ENCODE measurements at places on chromosomes 6 and 20.

- DNase-seq = no peak
Observed at GRCh38 chr20:5920581-5920980, 29.8 kb downstream of the TRMT6 start.

DNA sequence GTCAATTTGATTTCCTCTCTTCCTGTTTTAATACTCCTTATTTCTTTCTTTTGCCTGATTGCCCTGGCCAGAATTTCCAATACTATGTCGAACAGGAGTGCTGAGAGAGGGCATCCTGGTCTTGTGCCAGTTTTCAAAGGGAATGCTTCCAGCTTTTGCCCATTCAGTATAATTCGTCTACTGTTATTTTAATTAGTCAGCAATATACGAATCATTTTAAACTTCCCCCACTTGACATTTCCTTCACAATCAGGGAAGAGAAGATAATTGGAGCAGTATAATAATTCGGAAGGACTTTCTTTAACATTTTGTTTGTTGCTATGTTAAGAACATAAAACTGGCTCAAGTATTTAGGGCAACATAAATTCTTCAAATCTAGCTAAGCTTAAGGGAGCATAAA, 860.3 kb upstream of the SLC35B3 start:
- no peak for DNase-seq

- DNase-seq = no peak
Observed at GRCh38 chr20:19840111-19840710, 82.2 kb downstream of the RIN2 start.

DNA sequence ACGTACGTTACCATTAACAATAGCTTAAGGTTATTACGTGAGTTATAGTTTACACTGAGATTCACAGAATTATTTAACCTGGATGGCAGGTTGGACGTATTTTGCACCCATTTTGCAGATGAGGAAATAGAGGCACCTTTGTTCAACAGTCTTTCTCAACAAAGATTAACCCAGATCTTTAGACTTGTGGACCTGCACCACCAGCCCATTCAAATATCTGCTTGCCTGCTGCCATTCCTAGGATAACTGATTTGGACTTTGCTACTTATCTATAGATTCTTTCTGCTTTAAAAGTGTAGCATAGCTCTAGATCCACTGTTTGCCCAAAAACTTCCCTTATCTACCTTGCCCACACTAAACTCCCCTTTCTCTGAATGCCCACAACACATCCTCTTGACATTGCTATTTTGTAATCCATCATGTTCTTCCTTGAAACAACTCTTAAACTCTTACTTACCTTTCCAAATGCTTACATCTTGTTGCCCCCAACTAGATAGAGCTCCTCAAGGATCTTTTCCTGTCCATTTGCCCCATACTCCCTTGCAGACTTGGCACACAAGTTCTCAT, 56.4 kb upstream of the TNFAIP3 start:
- DNase-seq = no peak

- DNase-seq = no peak
Observed at GRCh38 chr20:56582542-56582941, 46.6 kb upstream of the TFAP2C start.

GRCh38 chr20:20780127-20780824, 67.8 kb upstream of the RALGAPA2 start:
- DNase-seq = no peak

- no peak for DNase-seq
Observed at GRCh38 chr6:105932440-105932839, 153.7 kb upstream of the PRDM1 start.

DNA sequence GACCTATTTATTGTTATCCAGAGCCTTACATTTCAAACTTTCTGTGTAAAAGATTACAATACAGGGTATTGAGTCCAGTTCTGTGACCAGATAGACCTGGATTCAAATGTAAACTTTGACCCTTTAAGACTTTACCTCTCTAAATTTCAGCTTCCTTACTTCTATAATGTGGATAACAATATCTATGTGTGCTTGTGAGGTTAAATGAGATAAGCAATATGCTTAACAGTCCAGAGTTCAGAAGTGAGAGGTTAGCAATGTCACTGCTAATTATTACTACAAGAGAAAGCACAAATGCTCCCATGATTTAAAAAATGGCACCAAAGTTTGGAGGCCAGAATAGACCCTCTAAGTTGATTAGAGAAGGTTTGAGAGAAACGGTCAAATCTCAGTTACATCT, 27.5 kb downstream of the EPB41L2 start:
- DNase-seq = no peak

DNA sequence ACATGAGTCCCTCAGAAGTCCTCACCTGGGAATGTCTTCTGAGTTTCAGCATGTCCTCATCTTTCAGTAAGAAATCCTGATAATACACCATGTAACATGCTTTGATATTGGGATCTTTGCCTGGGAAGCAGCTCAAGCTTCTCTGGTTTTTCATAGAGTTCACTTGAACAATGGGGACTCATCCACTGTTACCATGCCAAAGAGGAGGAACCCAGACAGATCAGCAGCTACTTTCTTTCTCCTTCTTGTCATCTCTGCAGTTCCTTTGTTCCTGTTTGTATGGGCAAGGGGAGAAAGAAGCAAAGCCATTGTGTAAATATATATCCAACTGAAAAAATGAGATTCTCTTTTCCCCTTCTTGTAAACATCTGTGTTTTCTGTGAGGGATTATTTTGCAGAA, 450.6 kb upstream of the HS3ST5 start:
- DNase-seq = no peak

- DNase-seq = no peak
Observed at GRCh38 chr20:20251836-20252235, 116.1 kb upstream of the INSM1 start.

DNA sequence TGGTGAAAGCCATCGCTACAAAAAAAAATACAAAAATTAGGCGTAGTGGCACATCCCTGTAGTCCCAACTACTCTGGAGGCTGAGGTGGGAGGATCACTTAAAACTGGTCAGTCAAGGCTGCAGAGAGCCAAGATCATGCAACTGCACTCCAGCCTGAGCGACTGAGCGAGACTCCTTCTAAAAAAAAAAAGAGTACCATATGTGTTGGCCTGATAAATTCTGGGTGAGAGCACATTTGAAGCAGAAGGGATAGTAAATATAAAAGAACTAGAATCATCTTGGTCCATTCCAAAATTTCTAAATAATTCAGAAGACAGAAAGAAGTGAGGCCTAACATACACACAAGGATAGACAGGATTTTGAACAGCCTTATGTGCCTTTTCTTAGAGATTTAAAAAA, 2.2 kb downstream of the IBTK start:
- no peak for DNase-seq

DNA sequence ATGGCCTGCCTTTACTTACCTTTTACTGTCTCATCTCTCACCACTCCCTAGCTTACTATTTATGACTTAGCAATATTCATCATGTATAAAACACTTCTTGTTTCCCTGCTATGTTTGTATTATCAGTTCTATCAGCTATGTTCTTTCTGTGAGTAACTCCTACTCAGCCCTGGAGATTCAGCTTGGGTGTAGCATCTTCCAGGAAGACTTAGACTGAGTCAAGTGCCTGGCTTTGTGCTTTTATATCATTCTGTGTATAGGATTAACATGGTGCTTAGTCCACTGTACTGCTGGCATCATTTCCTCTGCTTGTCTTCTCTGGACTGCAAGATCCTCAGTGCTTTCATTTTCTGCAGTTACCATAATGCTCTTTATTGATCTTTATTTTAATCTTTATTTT, 257.8 kb downstream of the BTBD3 start:
- no peak for DNase-seq

DNA sequence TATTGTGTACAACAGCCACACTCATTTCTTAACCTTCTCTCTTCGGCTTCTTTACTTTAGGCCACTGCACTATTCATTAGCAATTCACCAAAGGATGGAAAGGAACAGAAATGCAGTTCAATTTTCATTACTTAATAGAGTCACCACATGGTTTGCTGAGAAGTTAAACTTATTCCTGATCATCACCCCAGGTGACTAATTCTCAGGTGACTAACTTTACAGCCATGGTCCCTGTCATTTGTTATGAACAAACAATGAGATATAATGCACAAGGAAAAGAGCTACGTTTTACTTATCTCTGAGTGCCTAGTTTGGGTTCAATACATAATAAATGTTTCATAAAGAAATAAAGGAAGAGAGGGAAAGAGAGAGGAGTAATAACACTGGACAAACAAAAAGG, 45.8 kb upstream of the DST start:
- no peak for DNase-seq

GRCh38 chr6:82589509-82590206, 226.0 kb downstream of the TPBG start:
- no peak for DNase-seq

DNA sequence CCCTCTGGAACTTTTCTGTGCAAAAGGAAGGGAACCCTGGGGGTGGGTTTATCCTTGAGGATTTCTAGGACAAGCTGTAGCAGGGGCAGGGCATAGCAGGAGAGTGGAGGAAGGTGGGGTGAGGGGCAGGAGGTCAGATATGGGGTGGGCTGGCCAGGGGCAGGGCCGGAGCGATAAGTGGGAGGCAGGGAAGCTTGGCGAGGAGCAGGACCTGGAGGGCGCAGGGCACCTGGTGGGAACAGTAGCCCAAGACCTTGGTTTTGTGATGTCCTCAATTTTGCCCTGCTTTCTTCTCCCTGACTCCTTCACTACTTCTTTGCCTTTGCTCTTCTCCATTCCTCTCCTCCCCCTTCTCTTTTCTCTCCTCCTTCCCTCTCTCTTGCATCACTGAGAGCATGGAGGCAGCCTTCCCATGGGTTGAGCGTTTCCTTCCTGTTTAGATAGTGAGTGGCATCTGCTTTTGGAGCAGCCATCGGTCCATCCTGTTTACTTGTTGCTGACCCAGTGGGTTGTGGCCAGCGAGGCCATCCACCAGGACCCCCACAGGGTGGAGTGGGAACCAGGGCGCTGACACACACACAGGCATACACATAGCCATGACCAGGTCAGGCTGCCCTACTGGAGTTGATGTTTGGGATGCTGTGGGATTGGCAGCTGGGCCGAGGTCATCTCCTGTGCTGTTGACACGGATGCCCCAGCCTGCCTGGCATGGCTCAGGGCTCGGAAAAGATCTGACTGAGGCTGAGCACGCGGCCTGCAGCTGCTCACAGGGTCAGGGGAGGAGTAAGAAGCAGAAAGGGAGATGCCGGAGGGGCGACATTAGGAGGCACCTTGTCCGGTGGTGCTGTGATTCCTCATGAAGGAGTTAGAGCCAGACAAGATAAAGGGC, 121.0 kb upstream of the RNF24 start:
- no peak for DNase-seq

- DNase-seq = peak; percentile 46
Observed at GRCh38 chr6:89928604-89929003, 34.3 kb downstream of the GJA10 start.

GRCh38 chr6:14544666-14545065, 427.1 kb downstream of the CD83 start:
- DNase-seq = no peak

DNA sequence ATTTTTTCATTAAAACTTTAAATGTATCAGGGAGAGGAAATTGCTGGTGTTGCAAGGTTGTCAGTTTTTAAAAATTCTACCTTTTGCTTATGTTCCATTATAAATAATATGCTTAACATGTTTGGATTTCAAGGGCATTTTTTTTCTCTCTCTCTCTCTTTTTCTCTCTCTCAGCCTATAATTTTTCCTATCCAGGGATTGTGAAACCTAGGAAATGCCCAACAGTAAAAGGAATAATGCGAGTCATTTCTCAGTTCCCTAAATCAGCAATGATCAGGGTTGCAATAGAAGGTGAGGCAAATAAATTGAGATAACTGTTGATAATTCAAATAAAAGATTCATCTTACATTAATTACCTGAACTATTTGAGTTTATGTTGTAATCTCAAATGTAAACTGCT, 53.2 kb upstream of the IFNGR1 start:
- DNase-seq = no peak

GRCh38 chr20:3753098-3753497, 14.5 kb downstream of the ADISSP start:
- DNase-seq = peak; percentile 57

DNA sequence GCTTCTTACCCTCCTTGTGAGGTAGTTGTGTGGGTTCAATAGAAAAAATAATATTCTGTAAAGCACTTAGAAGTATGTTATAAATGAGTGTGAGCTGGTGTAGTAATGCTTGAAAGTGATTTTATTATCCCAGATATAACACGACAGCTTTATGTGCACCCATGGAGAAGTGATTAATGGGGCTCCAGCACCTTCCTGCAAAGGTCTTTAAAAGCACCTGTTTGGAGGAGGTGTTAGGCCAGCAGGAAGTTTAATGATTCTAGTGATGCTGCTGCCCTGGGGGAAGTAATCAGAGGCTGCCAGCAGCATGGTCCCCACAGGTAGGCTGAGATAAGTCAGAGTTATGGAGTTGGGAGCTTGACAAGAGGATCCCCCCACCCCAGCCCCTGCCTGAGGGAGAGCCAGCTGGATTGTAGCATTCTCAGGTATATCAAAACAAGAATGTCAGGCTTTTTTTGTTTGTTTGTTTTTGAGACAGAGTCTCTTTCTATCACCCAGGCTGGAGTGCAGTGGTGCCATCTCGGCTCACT, 166.3 kb downstream of the PHACTR1 start:
- no peak for DNase-seq

DNA sequence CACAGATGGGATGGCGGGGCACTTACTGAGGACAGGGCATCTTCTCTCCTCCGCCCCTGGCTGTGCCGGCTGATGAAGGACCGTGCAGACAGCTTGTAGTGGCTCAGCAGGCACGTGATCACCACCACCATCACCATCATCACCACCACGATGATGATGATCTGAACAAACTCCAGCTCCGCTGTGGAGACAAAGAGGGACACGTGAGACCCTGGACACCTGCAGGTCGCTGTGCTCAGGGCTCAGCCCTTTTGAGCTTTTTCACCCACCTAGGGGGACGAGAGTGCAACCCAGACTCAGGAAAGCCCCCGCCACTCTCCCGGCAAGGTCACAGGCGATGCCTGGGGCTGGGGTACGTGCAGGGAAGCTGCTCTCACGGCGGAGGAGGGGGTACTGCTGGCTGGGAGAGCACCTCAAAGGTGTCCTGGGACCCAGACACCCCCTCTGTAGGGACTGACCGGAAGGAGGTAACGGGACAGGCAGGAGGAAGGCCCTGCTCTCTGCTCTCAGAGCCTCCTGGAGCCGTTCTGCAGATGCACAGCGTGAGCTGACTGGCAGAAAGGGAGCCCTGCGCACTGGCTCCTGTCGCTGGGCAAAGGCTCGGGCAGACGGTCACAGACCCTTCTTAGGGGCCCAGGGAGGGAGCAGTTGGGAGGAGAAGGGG, 39.4 kb upstream of the ZBP1 start:
- no peak for DNase-seq

GRCh38 chr20:38764567-38765318, 16.5 kb downstream of the ACTR5 start:
- peak; percentile 36 for DNase-seq

GRCh38 chr6:130500693-130501092, 134.9 kb downstream of the TMEM200A start:
- no peak for DNase-seq

GRCh38 chr20:62792182-62792939, 3.9 kb upstream of the MRGBP start:
- DNase-seq = no peak

Data from activated T-cell treated with anti-CD3 and anti-CD28 coated beads for 4 hours (primary cell).